ENCODE measurements at places on chromosomes 6 and 20. TPM values are rescaled to one million over a fixed set of nuclear protein-coding genes. Genes with fewer than 3 reads are reported as not detected.

The SMIM26 gene
- total RNA-seq: 105 TPM

DNA sequence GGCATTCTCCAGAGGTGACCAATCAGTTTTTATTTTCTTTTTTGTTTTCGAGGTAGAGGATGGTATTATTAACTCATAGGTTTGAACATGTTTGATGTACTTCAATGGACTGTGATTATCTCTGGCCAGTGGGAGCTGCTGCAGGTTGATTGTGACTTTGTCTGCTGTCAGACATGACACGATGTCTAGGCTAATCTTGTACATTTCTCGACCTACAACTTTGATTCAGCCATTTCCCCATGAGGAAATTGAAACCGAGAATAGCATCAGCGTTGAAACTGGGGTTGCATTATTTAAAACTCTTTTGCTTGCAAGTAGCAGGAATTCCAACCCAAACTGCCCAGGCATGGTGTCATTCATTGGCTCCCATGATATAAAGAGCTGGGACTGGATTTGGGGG lies 218.9 kb downstream of the CDH26 start:
- no peak overlapping the region for H3K27ac ChIP-seq
- H3K27me3 ChIP-seq: peaks cover 67% of the 10 kb centered on the region
- no peak overlapping the region for H3K4me3 ChIP-seq
- no peaks in the 10 kb centered on the region for H3K4me1 ChIP-seq

- H3K27ac ChIP-seq: no peak overlapping the region
- no peaks in the 10 kb centered on the region for H3K27me3 ChIP-seq
- no peak for DNase-seq
- H3K4me1 ChIP-seq: 0 out of 2 replicates have a peak, but pooled peaks cover under 1% of the 10 kb centered on the region
- H3K36me3 ChIP-seq: no peaks in the 10 kb centered on the region
These were observed 137.1 kb upstream of the OLIG3 start for GRCh38 chr6:137631323-137631722.

DNA sequence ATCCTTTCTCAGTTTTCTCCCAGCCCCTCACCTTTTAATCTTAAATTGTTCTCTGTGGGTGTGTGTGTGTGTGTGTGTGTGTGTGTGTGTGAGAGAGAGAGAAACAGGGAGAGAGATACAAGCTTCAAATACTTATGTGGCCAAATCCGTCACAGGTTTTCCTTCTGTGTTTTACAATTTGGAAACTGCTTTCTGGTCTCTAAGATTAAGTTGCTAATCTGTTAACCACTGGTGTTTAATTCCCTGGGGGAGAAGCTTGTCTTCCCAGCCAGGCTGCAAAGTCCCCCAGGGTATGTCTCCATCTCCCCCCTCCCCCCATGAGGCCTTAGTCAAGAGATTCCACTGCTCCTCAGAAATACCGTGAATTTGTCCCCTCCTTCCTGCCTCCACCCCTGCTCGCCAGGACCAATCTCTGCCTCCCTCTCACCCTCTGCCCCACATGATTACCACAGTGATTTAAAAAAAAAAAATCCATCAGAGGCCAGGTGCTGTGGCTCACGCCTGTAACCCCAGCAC lies 49.0 kb downstream of the RIPOR3 start:
- H3K4me3 ChIP-seq: peak overlapping the region; percentile 4
- no peaks in the 10 kb centered on the region for H3K36me3 ChIP-seq
- no peaks in the 10 kb centered on the region for H3K27me3 ChIP-seq
- peak; percentile 45 for DNase-seq
- H3K27ac ChIP-seq: peak overlapping the region; percentile 82

DNA sequence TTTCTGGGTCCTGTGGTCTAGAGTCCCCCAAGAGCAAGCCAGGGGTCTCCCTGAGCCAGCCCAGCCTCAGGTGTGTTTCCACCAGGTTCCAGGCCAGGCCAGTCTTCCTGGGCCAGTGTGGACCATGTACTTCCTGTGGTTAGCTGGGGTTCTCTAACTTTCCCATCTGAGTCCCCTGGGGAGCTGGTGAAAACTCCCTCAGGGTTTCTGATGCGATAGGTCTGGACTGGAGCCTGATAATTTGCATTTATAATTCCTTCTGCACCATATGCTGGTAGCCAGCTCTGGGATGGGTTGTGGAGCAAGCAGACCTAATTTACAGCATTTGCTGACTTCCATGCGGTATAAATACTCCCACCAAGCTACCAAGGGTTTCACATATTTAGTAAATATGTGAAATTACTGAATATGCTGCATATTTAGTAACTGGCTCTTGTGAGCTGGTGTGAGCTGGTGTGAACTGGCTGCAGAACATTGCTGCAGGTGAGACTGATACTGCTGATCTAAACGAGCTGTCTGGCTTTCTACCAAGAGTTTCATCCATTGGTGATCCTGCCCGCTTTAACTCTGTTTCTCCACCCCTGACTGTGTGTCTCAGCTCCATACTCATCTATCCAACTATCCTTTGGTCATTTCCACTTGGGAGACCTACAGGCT lies 62.6 kb downstream of the RIN2 start:
- no peaks in the 10 kb centered on the region for H3K36me3 ChIP-seq
- no peak overlapping the region for H3K27ac ChIP-seq
- H3K4me1 ChIP-seq: peaks cover 14% of the 10 kb centered on the region
- no peak for DNase-seq

DNA sequence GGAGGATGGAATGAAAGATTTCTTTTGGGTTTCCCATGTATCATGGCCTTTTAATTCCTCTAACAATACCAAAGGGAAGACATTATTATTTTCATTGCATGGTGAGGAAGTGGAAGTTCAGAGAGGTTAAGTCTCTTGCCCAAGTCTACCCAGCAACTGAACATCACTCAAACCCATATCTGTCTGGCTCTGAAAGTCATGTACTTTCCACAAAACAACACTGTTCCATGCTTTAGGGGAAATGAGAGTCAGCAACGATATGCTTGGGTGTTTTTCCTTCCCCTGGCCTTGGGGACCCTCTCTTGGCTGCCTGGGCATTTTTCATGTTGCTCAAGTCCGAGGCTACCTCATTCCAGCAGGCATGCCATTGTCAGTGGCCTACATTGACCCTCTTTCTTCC lies 118.8 kb downstream of the ADTRP start:
- peak; percentile 32 for DNase-seq
- H3K27ac ChIP-seq: no peak overlapping the region
- no peak overlapping the region for H3K4me3 ChIP-seq
- H3K27me3 ChIP-seq: no peaks in the 10 kb centered on the region

GRCh38 chr20:63072231-63072791 lies 65.5 kb upstream of the BHLHE23 start:
- H3K36me3 ChIP-seq: no peaks in the 10 kb centered on the region
- H3K27me3 ChIP-seq: peaks cover 83% of the 10 kb centered on the region
- no peak overlapping the region for H3K4me3 ChIP-seq
- H3K4me1 ChIP-seq: no peaks in the 10 kb centered on the region
- no peak overlapping the region for H3K27ac ChIP-seq
